BJ (cell line): ENCODE measurements at places on chromosomes 2 and 18. TPM values are rescaled to one million over a fixed set of nuclear protein-coding genes. Genes with fewer than 3 reads are reported as not detected.

- no peak for DNase-seq
Measured at GRCh38 chr18:58502628-58503027, 126.3 kb downstream of the ALPK2 start.

GRCh38 chr2:65876114-65876513 is 443.7 kb upstream of the SPRED2 start:
- no peak for DNase-seq

DNA sequence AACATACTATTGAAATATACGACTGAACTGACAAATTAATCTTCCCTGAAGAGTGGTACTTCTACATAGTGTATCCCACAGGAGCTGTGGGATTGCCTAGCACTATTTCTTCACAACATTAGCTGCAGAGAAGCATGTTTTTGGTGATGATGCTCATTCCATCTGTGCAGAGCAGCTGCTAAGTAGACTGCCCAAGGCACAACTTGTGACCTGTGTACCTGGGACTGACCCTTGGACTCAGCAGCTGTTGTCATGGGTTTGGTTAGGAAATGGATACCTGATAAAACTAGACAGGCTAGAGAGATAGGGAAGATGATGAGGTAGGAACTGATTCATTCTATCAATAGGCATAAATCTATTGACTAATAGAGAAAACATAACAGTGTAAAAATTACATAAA is 1204.0 kb downstream of the DSC3 start:
- DNase-seq, result no peak

The POTEJ gene
- 0.02 TPM in 1 of 2 replicates, not detected in the other for polyA plus RNA-seq

The CFAP65 gene
- not detected in 2 replicates for polyA plus RNA-seq

GRCh38 chr2:38120829-38121228 is 44.9 kb upstream of the CYP1B1 start:
- DNase-seq, result no peak

The LRRC30 gene
- not detected in 2 replicates for polyA plus RNA-seq

DNA sequence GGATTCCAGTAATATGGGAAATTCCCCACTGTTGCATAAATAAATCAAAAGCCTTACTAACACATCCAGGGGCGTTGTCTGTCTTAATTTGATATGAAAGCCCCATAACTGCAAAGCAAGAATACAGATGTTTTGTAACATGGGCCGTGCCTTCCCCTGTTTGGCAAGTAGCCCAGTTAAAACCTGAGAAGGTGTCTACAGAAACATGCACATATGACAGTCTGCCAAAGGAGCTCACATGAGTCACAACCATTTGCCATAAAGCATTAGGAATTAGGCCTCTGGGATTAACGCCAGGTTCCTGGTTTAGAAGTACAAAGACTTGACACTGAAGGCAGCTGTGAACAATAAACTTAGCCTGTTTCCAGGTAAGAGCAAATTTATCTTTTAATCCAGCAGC is 43.1 kb upstream of the LONRF2 start:
- DNase-seq, result peak; percentile 55

- no peak for DNase-seq
Measured at GRCh38 chr2:30030361-30030760, 109.0 kb upstream of the ALK start.

- no peak for DNase-seq
Measured at GRCh38 chr2:12008425-12009061, 262.1 kb downstream of the LPIN1 start.
